Cortex of kidney (tissue), 1 donor: ENCODE measurements at places on chromosomes 2 and 18.

GRCh38 chr2:225282858-225283710, 116.4 kb upstream of the NYAP2 start:
- DNase-seq = no peak

DNA sequence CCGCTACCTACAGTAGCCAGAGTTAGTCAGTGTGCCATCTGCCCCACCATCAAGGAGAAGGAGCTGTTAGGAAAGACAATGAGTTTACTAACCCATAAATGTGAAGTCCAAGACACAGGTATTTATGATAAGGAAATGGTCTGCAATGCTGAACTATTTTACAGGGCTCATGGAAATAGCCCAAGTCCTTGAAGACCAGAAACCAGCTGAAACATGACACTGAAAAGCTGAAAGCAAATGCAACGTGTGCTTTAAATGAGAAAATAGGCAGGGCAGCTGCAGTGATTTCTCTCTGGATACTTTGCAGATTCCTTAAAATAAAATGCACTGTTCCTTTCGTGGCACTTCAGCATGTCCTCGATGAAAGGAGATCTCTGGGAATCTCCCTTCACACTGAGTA, 256.4 kb upstream of the TCF4 start:
- no peak for DNase-seq

DNA sequence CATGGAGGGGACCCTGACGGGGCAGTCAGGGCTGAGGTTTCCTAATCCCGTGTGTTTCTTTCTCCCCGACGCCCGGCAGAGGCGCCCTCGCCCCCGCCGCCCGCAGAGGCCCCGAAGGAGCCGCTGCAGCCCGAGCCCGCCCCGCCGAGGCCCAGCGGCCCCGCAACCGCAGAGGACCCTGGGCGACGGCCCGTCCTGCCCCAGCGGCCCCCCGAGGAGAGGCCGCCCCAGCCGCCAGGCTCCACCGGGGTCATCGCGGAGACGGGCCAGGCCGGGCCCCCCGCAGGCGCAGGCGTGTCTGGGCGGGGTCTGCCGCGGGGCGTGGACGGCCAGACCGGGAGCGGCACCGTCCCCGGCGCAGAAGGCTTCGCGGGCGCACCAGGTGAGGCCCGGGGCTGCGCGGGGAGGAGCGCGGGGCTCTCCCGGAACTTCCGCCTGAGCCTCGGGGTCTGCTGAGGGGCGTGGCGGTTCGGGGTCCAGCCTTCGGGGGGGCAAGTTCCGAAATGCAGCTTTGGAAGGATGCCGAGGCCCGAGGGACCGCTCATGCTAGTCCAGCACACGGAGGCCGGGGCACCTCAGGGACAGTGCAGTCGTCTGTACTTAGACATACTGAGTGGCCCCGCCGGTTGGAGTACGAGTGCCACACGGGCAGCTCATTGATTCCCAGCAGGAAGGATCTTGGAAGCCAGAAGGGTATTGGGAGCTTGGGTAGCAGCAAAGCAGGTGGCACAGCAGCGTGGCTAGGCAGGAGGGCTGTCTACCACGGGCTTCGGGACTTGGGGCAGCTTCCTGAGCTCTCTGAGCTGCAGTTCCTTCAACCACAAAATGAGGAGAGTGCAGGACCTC, 60.1 kb downstream of the EMILIN2 start:
- DNase-seq = no peak

GRCh38 chr18:13703899-13704298, 22.5 kb downstream of the FAM210A start:
- no peak for DNase-seq

GRCh38 chr2:230166557-230167170, 53.1 kb downstream of the SP110 start:
- DNase-seq = no peak

- no peak for DNase-seq
Measured at GRCh38 chr2:96117701-96118588, 1.6 kb upstream of the ADRA2B start.

GRCh38 chr2:64137996-64138395, 6.2 kb downstream of the PELI1 start:
- DNase-seq = no peak

DNA sequence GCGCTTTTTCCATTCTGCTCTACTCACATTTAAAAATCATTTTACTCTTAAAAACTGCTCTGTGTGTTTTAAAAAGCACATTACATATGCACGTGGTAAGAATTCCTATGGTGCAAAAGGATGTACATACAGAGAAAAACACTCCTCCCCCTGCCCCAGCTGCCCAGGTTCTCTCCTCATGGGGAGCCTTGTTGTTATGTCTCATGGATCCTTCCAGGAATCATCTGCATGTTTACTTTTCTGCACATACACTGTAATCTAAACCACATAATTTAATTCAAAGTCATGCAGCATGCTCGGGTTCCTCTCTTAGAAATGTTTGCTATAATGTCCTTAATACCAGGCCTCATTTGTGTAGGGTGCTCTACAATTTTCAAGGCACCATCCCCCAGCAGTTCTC, 243.3 kb downstream of the LOXHD1 start:
- DNase-seq = no peak

- no peak for DNase-seq
Measured at GRCh38 chr2:229431327-229431954, 160.4 kb upstream of the PID1 start.

- no peak for DNase-seq
Measured at GRCh38 chr2:79630972-79631557, 118.2 kb downstream of the CTNNA2 start.

GRCh38 chr2:109436610-109437225, 177.0 kb downstream of the SEPTIN10 start:
- DNase-seq = no peak

- DNase-seq = no peak
Measured at GRCh38 chr2:189657867-189658266, 3.4 kb upstream of the ASNSD1 start.

GRCh38 chr2:107772353-107772752, 54.3 kb upstream of the RGPD4 start:
- DNase-seq = no peak

- no peak for DNase-seq
Measured at GRCh38 chr2:229673676-229674075, 40.7 kb downstream of the DNER start.

GRCh38 chr18:2963048-2963447, 49.9 kb downstream of the LPIN2 start:
- no peak for DNase-seq

DNA sequence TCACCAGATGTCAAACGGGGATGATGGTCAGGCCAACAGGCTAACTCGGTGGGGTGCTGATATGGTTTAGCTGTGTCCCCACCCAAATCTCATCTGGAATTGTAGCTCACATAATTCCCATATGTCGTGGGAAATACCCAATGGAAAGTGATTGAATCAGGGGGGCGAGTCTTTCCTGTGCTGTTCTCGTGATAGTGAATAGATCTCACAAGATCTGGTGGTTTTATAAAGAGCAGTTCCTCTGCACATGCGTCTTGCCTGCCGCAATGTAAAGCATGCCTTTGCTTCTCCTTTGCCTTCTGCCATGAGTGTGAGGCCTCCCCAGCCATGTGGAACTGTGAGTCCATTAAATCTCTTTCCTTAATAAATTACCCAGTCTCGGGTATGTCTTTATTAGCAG, 74.4 kb upstream of the YWHAQ start:
- DNase-seq = no peak

DNA sequence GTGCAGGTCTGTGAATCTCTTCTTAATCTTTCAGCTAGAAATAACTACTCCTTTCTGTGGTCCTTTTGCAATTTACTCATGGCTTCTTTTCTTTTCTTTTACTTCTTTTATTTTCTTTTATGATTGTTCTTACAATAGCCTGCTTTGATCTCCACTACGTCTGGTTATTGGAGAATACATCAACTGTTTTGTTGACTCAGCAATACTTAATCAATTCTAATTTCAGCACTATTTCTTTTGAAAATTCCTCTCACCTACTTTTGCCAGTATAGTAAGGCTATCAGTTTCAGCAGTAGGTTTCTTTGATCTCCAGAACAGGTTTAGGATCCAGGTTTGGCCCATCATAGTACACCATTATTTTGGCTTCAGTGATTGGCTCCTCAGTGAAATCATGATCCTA, 111.8 kb upstream of the DPP10 start:
- DNase-seq = no peak

- no peak for DNase-seq
Measured at GRCh38 chr2:183093857-183094657, 15.5 kb downstream of the DUSP19 start.

GRCh38 chr2:183575481-183575880, 451.2 kb downstream of the NUP35 start:
- no peak for DNase-seq

- no peak for DNase-seq
Measured at GRCh38 chr2:65043001-65043400, 13.2 kb upstream of the CEP68 start.

DNA sequence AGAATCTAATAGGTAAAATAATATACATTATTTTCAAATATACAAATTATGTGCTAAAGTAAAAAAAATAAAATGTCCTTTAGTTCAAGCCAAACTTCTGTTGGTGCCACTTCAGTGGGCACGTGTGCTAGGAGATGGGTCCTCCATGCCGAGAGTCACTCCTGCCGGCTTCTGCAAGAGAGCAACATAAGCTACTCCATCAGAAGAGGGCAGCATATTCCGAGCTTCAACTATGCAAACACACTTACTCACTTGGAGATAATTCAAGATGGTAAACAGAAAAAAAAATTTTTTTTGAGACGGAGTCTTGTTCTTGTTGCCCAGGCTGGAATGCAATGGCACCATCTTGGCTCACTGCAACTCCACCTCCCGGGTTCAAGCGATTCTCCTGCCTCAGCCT, 24.4 kb downstream of the CNOT11 start:
- DNase-seq = no peak

GRCh38 chr2:234494361-234495250, 2.3 kb downstream of the ARL4C start:
- no peak for DNase-seq

DNA sequence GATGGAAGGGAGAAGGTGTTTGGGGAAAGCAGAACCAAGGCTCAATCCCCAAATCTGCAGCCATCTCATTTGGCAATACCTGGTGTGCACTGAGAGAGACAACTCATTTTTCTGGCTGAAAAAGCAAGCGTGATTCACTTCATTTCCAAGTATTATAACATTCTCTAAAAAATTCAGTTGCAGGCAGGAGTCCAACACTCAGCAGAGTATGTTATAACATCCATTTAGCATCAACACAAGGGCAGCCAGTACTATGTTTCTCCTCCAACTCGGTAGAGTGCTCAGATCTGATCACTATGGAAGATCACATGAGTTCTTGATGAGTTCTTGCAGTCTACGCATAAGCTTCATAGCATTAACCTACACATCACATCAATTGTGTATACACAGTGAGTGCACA, 99.4 kb upstream of the PID1 start:
- no peak for DNase-seq

- DNase-seq = no peak
Measured at GRCh38 chr2:60544062-60544461, 9.4 kb downstream of the BCL11A start.

DNA sequence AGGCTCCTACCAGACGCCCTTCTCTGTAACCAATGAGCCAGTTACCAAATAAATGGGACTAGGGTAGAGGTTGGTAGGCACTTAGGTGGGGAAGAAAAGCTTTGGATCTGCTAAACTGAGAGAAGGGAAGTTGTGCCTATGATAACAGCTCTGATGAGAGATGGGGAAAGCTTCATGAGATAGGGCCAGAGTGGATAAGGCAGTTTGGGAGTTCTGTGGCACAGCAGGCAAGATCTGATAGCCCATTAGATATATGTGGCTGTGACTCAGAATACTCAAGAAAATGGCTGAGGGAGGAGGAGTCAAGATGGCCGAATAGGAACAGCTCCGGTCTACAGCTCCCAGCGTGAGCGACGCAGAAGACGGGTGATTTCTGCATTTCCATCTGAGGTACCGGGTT, 99.8 kb downstream of the PDE11A start:
- no peak for DNase-seq

- DNase-seq = no peak
Measured at GRCh38 chr2:241070361-241070760, 31.7 kb downstream of the MTERF4 start.

DNA sequence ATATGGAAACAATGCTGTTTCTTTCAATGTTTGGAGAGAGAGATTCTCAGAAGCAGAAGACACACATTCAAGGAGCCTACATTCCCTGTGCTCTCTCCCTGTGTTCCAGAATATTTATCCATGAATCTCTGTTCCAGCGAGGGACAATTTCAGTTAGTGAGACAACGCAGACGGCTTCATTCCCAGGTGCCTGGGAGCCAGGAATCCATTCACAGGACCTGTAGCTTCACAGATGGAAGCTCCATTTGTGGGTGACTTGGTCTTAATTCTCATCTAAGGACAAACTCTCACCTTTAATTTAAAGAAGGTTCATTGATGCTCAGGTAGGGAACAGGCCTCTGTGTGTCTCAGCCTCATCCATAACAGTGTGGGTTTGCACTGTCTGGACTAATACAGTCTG, 1156.6 kb downstream of the RPIA start:
- no peak for DNase-seq

GRCh38 chr2:42770288-42771131, 6.6 kb upstream of the OXER1 start:
- no peak for DNase-seq

- DNase-seq = no peak
Measured at GRCh38 chr2:152718909-152719645, 657 bp downstream of the ARL6IP6 start.

DNA sequence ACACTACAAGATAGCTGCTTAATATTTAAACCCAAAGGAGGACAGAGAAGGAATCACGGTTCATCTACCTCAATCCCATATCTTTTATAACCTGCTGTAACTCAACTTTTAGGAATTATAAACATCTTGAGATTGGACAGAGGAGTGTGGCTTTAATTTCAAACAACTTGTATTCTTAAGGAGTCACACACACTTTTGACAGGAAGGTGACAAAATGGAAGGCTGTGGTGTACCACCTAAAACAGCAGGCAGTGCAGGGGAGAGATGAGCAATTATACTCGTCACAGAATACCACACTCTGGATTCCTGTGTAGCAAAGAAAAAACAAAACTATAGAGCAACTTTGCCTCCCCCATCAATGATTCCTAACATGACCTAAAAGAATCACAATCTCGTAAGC, 194.8 kb downstream of the ZEB2 start:
- DNase-seq = no peak
